ENCODE measurements at places on chromosomes 3 and 15. TPM values are rescaled to one million over a fixed set of nuclear protein-coding genes. Genes with fewer than 3 reads are reported as not detected.

- no peaks in the 10 kb centered on the region for H3K4me1 ChIP-seq
- H3K4me3 ChIP-seq: no peak overlapping the region
- DNase-seq: no peak
- no peaks in the 10 kb centered on the region for H3K36me3 ChIP-seq
- H3K27me3 ChIP-seq: no peaks in the 10 kb centered on the region
- H3K27ac ChIP-seq: no peak overlapping the region
Measured at GRCh38 chr3:36814066-36814717, 49.8 kb upstream of the DCLK3 start.

- no peaks in the 10 kb centered on the region for H3K27me3 ChIP-seq
- H3K4me1 ChIP-seq: peaks cover 7% of the 10 kb centered on the region
- H3K4me3 ChIP-seq: no peak overlapping the region
- no peak overlapping the region for H3K27ac ChIP-seq
- peak; percentile 10 for DNase-seq
Measured at GRCh38 chr3:144187531-144188210, 216.0 kb downstream of the DIPK2A start.

DNA sequence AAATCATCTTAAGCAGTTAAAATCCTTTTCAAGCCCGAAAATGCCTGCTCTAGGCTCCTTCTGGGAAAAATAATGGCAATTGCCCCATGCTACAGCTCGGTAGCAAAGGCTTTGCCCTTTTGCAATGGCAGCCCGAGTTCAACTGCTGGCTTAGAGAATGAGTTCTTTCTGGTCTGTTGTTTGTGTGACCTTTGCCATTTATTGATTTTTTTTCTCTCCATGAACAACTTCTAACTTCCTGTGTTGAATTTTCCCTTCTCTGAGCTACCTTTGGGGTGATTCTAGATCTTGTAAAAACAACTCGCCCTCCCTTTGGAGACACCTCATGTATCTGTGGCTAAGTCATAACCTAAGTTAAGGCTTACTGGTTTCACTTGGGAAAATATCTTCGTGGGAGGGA, 139.3 kb downstream of the PLCH1 start:
- peaks cover 6% of the 10 kb centered on the region for H3K27me3 ChIP-seq
- H3K4me1 ChIP-seq: no peaks in the 10 kb centered on the region
- no peak overlapping the region for H3K27ac ChIP-seq
- H3K4me3 ChIP-seq: no peak overlapping the region

The TMEM212 gene
- total RNA-seq: not detected

- peak; percentile 65 for DNase-seq
- no peaks in the 10 kb centered on the region for H3K36me3 ChIP-seq
- no peaks in the 10 kb centered on the region for H3K27me3 ChIP-seq
- H3K4me1 ChIP-seq: peaks cover 46% of the 10 kb centered on the region
Measured at GRCh38 chr3:14879211-14879874, 60.6 kb downstream of the FGD5 start.

- no peak for DNase-seq
- H3K4me3 ChIP-seq: no peak overlapping the region
- no peaks in the 10 kb centered on the region for H3K4me1 ChIP-seq
- H3K36me3 ChIP-seq: no peaks in the 10 kb centered on the region
Measured at GRCh38 chr3:157219215-157219614, 59.3 kb upstream of the CCNL1 start.

GRCh38 chr15:85687329-85687728, 107.4 kb downstream of the KLHL25 start:
- no peaks in the 10 kb centered on the region for H3K27me3 ChIP-seq
- peak overlapping the region; percentile 86 for H3K27ac ChIP-seq
- H3K4me3 ChIP-seq: no peak overlapping the region
- H3K36me3 ChIP-seq: peaks cover 5% of the 10 kb centered on the region
- DNase-seq: no peak

- DNase-seq: no peak
- peaks cover 56% of the 10 kb centered on the region for H3K36me3 ChIP-seq
- no peaks in the 10 kb centered on the region for H3K27me3 ChIP-seq
- H3K4me1 ChIP-seq: peaks cover 20% of the 10 kb centered on the region
- no peak overlapping the region for H3K27ac ChIP-seq
Measured at GRCh38 chr15:82835391-82835917, 26.0 kb downstream of the WHAMM start.

The IL17RD gene
- 0.02 TPM for total RNA-seq

GRCh38 chr3:23869977-23870662, 46.7 kb downstream of the NKIRAS1 start:
- H3K27ac ChIP-seq: no peak overlapping the region
- no peaks in the 10 kb centered on the region for H3K36me3 ChIP-seq
- no peak overlapping the region for H3K4me3 ChIP-seq
- DNase-seq: no peak
- peaks cover 19% of the 10 kb centered on the region for H3K4me1 ChIP-seq

The GP5 gene
- total RNA-seq: 0.64 TPM

GRCh38 chr3:53180305-53181023, 19.5 kb downstream of the PRKCD start:
- no peak overlapping the region for H3K4me3 ChIP-seq
- no peak overlapping the region for H3K27ac ChIP-seq
- H3K27me3 ChIP-seq: no peaks in the 10 kb centered on the region

GRCh38 chr3:16187213-16187790, 12.8 kb downstream of the GALNT15 start:
- H3K27ac ChIP-seq: no peak overlapping the region
- no peaks in the 10 kb centered on the region for H3K4me1 ChIP-seq
- DNase-seq: no peak
- H3K4me3 ChIP-seq: no peak overlapping the region
- no peaks in the 10 kb centered on the region for H3K27me3 ChIP-seq
- no peaks in the 10 kb centered on the region for H3K36me3 ChIP-seq

The SLC35G2 gene
- total RNA-seq: 0.31 TPM

DNA sequence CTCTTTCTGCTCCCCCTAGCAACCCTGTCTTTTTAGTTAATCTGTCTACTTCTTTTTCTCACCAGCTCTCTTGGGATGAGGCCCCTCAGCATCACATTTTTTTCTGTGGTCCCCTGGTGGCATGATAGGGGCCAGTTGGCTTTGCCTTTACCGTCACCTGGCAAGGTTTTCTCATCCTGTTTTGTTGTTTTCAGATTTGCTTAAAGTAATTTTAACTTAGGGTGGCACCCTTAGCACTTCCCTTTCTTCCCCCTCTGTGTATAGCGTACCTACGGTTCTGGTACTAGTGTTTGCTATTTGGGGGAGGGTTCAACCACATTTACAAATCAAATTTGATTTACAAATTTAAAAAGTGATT, 35.6 kb downstream of the PDCD6IP start:
- H3K4me1 ChIP-seq: peaks cover 31% of the 10 kb centered on the region
- no peak for DNase-seq
- no peaks in the 10 kb centered on the region for H3K27me3 ChIP-seq
- H3K27ac ChIP-seq: no peak overlapping the region
- H3K36me3 ChIP-seq: peaks cover 26% of the 10 kb centered on the region
- no peak overlapping the region for H3K4me3 ChIP-seq

The SCG5 gene
- 0.94 TPM for total RNA-seq

DNA sequence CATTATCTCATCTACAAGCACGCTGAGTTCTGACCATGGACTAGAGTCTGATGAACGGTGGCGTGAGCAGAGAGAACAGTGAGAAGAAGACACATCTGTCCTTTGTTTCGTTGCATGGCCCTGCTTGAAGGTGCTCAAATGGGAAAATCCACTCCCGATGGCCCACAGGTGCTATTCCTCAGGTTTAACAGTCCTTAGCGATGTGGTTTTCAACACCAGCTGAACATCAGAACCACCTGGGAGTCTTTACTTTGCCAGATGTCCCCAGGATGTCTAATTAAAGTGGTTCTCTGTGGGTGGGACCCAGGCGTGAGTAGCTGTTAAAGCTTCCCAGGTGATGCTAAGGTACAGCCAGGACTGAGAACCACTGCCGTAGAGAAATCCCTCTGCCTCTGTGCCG, 13.0 kb downstream of the ADAMTS17 start:
- H3K4me3 ChIP-seq: no peak overlapping the region
- H3K27me3 ChIP-seq: no peaks in the 10 kb centered on the region
- no peak overlapping the region for H3K27ac ChIP-seq
- DNase-seq: no peak

- H3K36me3 ChIP-seq: peaks cover 9% of the 10 kb centered on the region
- no peak for DNase-seq
- no peaks in the 10 kb centered on the region for H3K27me3 ChIP-seq
- no peaks in the 10 kb centered on the region for H3K4me1 ChIP-seq
- no peak overlapping the region for H3K4me3 ChIP-seq
Measured at GRCh38 chr15:72005483-72005882, 112.5 kb downstream of the MYO9A start.

DNA sequence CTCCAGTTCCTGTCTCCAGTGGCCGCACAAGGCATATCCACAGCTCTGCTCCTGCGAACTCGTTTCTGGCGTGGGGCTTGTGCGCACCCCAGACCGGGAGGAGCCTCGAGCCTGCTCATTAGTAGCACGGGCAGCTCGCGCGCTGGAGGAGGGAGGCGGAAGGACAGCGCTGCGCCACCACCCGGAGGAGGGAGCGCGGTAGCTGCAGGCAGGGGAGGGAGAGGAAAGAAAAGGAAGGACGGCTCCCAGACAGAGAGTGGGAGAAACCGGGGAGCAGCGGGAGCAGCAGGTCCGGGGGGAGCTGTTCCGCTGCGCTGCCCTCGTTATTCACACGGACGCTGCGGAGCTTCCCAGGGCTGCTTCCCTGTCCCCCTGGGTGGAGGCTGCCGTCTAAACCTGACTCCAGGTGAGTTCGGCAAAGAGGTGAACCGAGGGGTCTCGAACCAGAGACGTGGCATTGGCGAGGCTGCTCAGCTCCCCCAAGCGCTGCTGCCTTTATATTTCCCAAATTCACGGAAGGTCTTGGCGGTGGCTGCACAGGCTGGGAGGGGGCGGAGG, 121.3 kb upstream of the ZNF717 start:
- no peak overlapping the region for H3K27ac ChIP-seq
- H3K36me3 ChIP-seq: no peaks in the 10 kb centered on the region
- no peak overlapping the region for H3K4me3 ChIP-seq
- DNase-seq: no peak
- no peaks in the 10 kb centered on the region for H3K4me1 ChIP-seq

- peaks cover 25% of the 10 kb centered on the region for H3K36me3 ChIP-seq
- no peak overlapping the region for H3K4me3 ChIP-seq
- H3K27ac ChIP-seq: peak overlapping the region; percentile 50
- H3K27me3 ChIP-seq: no peaks in the 10 kb centered on the region
- peaks cover 25% of the 10 kb centered on the region for H3K4me1 ChIP-seq
Measured at GRCh38 chr3:157163217-157163953, 3.4 kb upstream of the CCNL1 start.

The EMC7 gene
- 56.2 TPM for total RNA-seq

- H3K27me3 ChIP-seq: peaks cover 19% of the 10 kb centered on the region
- no peaks in the 10 kb centered on the region for H3K4me1 ChIP-seq
- no peaks in the 10 kb centered on the region for H3K36me3 ChIP-seq
- DNase-seq: no peak
- no peak overlapping the region for H3K27ac ChIP-seq
- H3K4me3 ChIP-seq: no peak overlapping the region
Measured at GRCh38 chr3:190502946-190503345, 10.9 kb upstream of the IL1RAP start.

- H3K27ac ChIP-seq: no peak overlapping the region
- no peak for DNase-seq
- peaks cover 41% of the 10 kb centered on the region for H3K36me3 ChIP-seq
- no peak overlapping the region for H3K4me3 ChIP-seq
- peaks cover 4% of the 10 kb centered on the region for H3K4me1 ChIP-seq
Measured at GRCh38 chr3:196932600-196932999, 9.7 kb downstream of the NCBP2 start.

The TERC gene
- 16.0 TPM for total RNA-seq

The CLRN1 gene
- total RNA-seq: not detected

- peaks cover 5% of the 10 kb centered on the region for H3K27me3 ChIP-seq
- peaks cover 6% of the 10 kb centered on the region for H3K4me1 ChIP-seq
- no peaks in the 10 kb centered on the region for H3K36me3 ChIP-seq
- H3K27ac ChIP-seq: no peak overlapping the region
Measured at GRCh38 chr3:28915741-28916500, 364.9 kb upstream of the RBMS3 start.

- peaks cover 4% of the 10 kb centered on the region for H3K27me3 ChIP-seq
- H3K27ac ChIP-seq: no peak overlapping the region
Measured at GRCh38 chr15:84953136-84953535, 28.5 kb upstream of the PDE8A start.

The TF gene
- total RNA-seq: 0.07 TPM

DNA sequence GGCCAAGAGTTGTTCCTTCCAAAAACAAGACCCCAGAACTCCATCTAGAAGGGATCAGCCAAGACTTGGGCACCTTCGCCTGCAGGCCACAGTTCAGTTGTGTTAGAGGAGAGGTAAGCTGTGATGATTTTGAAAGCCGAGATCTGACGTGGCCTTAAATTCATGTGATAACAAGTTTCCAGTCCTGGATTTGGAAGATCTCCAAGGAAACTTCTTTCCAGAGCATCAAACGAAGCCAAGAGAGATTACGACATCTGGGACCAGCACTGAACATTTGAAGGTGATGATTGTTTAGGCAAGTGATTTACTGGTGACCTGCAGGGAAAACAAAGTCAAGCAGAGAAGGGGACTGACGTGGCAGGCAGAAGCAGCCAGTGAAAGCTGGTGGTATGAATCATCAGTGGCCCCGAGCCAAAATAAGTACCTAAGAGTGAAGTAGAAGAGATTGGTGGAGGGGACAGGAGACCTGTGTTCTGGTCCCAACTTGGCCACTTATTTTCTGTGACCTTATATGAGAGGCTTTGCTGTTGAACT, 339.0 kb upstream of the PROK2 start:
- peaks cover 2% of the 10 kb centered on the region for H3K27me3 ChIP-seq
- H3K27ac ChIP-seq: no peak overlapping the region
- no peak overlapping the region for H3K4me3 ChIP-seq
- no peaks in the 10 kb centered on the region for H3K4me1 ChIP-seq

DNA sequence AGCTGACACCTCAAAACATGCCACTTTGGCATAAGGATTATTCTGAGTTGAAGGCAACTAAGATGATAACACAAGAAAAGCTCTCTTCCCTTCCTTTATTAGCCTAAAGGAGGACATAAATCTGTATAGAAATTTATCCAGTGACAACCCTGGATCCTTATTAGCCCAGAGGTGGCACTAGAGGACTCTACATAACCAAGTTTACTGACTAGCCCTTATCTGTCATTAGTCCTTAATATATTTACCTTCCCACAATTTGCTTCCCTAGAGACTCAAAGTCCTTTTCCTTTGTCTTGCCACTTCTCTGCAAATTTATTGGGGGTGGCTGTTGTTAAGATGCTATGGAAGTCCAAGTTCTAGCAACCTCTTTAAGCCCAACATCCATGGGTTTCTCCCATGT, 26.7 kb downstream of the CEP70 start:
- no peak for DNase-seq
- peaks cover 12% of the 10 kb centered on the region for H3K4me1 ChIP-seq
- no peaks in the 10 kb centered on the region for H3K27me3 ChIP-seq
- no peak overlapping the region for H3K4me3 ChIP-seq

- H3K36me3 ChIP-seq: peaks cover 3% of the 10 kb centered on the region
- no peak overlapping the region for H3K27ac ChIP-seq
- H3K4me3 ChIP-seq: no peak overlapping the region
- H3K27me3 ChIP-seq: no peaks in the 10 kb centered on the region
Measured at GRCh38 chr3:71245971-71246880, 337.3 kb downstream of the FOXP1 start.

The GUCA1C gene
- not detected for total RNA-seq

GRCh38 chr3:23740517-23740965, 65.2 kb upstream of the UBE2E1 start:
- H3K36me3 ChIP-seq: no peaks in the 10 kb centered on the region
- no peak overlapping the region for H3K27ac ChIP-seq
- peaks cover 8% of the 10 kb centered on the region for H3K4me1 ChIP-seq
- H3K4me3 ChIP-seq: no peak overlapping the region

- no peak overlapping the region for H3K4me3 ChIP-seq
- H3K27me3 ChIP-seq: peaks cover 12% of the 10 kb centered on the region
- peak; percentile 46 for DNase-seq
- no peaks in the 10 kb centered on the region for H3K36me3 ChIP-seq
Measured at GRCh38 chr15:80567721-80568157, 127.4 kb upstream of the ABHD17C start.
